ENCODE measurements at places on chromosomes 2 and 18.

DNA sequence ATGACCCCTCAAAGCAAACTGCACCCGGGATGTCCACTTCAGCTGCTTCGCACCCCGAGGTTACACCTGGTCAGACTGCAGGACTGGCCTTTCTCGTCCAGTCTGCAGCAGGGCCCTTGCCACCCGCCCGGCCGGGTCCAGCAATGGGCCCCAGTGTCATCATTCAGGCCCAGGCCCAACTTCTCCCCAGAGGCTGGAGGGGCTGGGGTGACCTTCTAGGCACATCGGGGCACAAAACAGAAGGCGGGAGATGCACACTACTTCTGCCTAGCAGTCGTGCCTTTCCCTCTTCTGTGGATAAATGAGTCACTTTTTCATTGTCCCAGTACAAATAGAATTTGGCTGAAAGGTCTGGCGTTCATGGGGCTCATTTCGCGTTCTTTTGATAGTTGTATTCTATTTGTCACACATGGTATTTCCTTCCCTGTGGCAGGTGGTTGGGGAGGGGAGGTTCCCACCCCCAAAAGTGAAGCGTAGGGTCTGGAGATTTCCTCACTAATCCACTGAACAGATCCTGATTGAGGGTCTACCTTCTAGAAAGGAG, 56.9 kb upstream of the ID2 start:
- DNase-seq, result no peak

GRCh38 chr2:189287982-189288521, 108.5 kb upstream of the COL5A2 start:
- peak; percentile 85 for DNase-seq

GRCh38 chr2:190318514-190318913, 1.1 kb downstream of the HIBCH start:
- peak; percentile 4 for DNase-seq

DNA sequence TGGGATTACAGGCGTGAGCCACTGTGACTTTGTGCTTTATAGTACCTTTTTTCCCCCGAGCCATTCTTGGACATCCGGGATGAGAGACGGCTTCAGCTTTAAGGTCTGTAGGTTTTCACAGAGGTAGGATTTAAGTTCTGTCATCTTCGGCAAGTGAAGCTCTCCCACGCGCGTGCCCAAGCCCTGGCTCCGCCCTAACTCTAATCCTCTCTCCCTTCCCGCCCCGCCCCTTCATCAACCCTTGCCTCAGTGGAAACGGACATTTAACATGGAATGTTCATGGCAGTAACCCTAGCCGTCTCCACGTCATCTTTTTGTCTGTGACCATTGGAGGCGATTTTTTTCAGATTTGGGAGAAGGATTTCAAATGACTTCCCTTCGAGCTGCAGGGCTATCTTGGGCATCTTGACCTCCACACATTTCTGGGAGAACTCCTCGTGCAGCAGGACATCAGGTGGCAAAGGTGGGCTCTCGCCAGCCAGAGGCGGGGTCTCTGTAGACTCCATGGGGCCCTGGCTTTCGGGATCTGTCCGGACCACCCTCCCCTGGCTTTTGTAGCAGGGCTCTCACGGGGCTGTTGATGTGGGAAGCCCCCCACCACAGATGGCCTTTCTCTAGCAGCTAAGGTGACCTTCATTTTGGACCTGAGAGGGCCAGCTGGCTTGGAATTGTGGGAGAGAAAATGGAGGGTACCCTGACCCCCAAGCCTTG, 6.8 kb downstream of the COLEC11 start:
- no peak for DNase-seq

- DNase-seq, result no peak
Measured at GRCh38 chr2:71684226-71685072, 231.1 kb downstream of the DYSF start.

DNA sequence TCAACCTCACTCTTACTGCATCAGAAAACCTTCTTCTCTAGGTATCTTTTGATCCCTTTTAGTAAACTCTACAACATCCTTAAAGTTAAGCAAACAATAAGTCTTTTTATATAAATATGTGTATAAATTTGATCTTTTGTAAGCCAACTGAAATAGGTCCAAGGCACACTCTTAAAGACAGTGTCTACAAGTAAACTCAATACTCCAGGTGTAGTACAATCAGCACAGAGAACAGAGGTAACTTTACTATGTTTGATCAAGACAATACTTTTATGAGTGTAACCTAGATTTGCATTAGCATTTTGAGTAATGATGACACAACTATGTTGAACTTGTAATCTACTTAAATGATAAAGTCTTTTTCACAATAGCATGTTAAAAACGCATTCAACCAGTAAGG, 593.1 kb upstream of the CHAC2 start:
- DNase-seq, result no peak

DNA sequence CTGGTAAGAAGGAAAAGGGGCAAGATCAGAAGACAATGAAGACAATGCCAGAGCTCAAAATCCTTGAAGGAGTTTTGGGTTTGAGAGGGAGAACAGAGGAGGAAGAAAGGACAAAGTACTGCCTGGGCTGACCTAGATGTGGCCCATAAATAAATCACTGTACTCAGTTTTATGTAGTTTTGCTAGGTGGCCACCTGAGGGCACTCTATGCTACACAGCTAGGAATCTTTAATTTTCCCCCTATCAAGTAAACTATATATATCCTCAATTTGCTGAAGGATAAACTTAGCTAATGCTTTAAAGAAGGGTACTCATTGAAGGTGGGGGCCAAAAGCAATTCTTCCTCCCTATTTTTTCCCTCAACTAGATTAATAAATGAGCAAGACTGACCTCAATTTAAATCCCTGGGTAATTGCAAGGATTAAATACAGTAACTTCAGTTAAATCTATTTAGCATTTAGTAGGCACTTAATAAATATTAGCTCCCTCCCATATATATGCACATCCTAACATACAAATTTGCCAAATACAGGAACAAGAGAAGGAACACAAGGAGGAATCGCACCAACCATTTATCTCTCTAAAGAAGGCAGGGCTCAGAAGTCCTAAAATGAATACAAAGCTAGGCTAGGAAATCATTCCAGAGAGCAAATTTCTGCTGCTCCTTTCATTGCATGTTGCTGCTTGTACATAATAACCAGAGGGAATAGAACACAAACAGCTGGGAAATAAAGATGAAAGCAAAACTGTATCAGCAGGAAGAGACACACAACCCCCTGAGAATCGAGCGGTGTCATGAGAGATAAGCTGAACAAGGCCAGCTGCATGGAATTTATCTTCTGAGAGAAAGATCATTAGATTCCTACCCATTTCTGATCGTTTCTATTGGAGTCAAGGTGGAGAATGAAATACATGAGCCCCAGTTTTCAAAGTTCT, 540.1 kb downstream of the NRXN1 start:
- peak; percentile 7 for DNase-seq

- DNase-seq, result peak; percentile 90
Measured at GRCh38 chr2:189254268-189254883, 74.8 kb upstream of the COL5A2 start.

DNA sequence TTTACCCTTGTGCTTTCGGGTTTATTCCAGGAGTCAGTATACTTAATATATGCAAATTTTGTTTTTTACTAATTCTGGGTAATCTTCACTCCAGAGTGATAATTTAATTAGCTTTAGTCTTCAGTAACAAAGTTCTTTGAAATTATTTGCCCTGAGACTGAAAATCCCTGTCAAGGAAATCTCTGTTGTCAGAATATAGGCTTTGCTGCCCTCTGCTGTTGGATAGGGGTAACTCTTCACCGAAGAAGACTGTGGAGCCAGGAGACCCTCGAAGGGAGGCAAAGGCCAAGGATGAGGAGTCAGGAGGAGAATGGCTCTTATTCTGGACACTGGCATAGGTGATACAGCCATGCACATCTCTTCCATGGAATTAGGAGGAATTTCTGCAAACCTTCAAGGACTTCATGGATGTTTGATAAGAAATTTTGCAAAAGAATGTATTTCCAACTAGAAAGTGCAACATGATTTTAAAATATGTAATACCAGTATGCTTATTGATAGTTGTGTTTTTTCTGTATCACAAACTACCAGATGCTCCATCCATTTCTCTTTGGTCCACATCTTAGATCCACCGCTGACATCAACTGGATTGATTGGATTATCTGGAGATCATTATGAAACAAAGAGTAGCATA, 182.3 kb downstream of the RDH14 start:
- peak; percentile 51 for DNase-seq

DNA sequence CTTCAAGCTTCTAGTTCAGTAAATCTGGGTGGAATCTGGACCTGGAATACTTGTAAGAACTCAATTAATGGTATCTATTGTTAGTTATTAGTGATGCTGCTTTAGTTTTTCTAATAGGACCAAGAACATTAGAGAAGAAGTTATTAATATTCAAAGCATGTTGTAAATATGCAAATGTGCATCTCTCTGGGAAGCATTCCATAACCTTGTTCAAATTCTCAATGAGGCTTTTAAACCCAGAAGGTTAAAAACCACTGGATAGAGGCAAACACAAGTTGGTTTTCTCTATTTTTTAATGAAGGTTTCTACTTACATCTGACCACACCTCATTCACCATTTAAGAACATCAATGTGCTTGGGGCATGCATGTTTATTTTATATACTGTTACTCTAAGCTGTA, 16.1 kb upstream of the ACVR1C start:
- no peak for DNase-seq

GRCh38 chr2:64007924-64008323, 11.3 kb downstream of the VPS54 start:
- DNase-seq, result no peak

DNA sequence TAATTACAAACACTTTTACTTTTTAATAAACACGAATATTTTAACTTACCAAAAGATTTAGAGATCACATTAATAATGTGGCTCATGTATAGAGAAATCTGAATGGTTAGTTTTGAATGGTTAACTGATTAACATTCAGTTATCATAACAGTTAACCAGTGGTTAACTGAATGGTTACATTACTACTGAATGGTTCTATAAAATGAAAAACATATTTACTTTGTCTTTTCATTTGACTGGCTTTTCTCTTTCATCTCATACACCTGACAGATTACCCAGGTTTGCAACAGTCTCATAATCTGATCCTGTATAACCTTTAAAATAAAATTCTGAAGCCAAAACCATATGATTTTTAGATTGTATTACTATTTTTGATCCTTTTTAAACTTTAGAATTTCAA, 91.9 kb downstream of the EPB41L5 start:
- DNase-seq, result no peak

GRCh38 chr2:151857650-151858049, 29.4 kb upstream of the ARL5A start:
- DNase-seq, result no peak
